ENCODE measurements at places on chromosomes 11 and 22.
A peak's percentile ranks its signal among the peaks of the same experiment; 100 is the strongest.

DNA sequence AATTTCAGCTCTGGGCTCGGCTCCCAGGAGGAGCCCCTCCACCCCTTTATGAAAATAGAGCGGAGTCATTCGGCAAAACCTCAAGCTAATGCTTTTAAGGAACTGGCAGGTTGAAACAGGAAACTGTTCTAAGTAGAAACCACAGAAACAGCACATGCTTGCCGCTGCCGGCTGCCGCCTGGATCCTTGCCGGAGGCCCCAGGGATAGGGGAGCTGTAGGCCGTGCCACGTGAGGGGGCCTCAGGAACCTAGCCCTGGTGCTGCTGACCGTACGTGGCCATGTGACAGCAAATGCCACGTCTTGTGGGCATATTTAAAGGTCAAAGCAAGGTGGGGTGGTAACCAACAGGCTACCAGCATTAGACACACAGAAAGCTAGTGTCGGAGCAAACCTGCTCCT lies 77.9 kb upstream of the TIMP3 start:
- peak; percentile 75 for DNase-seq

GRCh38 chr11:121482231-121483129 lies 29.7 kb upstream of the SORL1-AS1 start:
- DNase-seq: no peak

DNA sequence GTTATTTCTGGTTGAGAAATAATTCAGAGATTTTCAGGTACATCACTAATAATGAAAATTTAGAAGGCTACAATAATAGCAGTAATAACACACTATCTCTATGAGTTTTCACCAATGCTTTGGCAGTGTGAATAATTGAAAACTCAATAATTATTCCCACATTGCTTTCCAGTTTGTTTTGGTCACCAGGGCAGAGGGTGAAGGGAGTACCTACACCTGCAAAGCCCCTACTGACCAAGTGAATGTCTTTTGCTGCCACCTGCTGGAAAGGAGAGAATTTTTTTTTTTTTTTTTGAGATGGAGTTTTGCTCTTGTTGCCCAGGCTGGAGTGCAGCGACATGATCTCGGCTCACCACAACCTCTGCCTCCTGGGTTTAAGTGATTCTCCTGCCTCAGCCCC lies 3.2 kb downstream of the NELL1 start:
- DNase-seq: no peak

DNA sequence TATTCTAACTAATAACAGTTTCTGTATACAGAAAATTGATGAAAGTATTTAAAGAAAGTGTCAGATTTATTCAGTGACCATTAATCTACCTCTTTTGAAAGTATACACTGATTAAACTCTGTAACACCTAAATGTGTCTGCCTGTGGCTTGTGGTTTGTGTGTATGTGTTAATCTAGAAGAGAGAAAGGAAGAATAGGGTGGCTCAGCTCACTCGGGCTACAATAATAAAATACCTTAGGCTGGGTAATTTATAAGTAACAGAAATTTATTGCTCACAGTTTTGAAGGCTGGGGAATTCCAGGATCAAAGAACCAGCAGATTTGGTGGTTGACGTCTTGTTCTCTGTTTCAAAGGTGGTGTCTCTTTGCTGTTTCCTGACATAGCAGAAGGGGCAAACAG lies 13.6 kb upstream of the OR5AS1 start:
- DNase-seq: no peak

GRCh38 chr22:24521791-24522245 lies 26.7 kb downstream of the UPB1 start:
- DNase-seq: peak; percentile 32
